Stimulated activated naive CD4-positive, alpha-beta T cell (primary cell): ENCODE measurements at places on chromosomes 4 and X.

GRCh38 chr4:54276641-54277430 lies 47.7 kb downstream of the PDGFRA start:
- DNase-seq = no peak

DNA sequence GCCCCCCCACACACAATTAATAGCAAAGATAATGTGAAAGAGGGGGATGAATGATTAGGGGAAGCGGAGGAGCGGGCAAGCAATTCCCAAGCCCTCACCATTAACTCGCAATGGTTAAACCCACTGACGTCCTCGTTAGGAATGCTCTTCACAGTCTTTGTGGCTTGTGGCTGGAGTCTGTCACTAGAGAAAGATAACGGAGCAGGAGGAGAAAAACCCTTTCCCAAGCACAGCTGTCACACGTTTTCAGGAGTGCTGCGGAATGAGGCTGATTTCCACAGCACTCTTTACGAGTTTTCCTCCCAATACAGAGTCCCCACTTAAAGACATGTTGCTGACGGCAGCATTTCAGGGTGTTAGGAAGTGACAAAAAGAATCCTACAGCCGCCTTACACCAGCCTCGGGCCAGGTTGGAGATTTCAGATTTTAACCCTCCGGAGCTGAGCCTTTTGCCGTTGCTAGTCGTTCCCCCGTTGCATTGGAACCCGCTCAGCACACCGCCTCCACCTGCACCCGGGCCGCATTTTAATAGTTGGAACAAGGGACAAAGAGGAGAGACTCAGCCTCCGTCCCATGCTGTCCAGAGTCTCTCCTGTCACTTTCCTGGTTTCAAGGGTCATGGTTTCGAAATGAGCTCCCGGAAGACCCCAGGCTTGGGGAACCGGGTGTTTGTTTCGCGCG lies 92.2 kb downstream of the GEMIN8 start:
- no peak for DNase-seq

GRCh38 chrX:16210061-16210460 lies 42.8 kb downstream of the MAGEB17 start:
- DNase-seq = no peak

- no peak for DNase-seq
These were observed 89.8 kb upstream of the PRKG2 start for GRCh38 chr4:81304871-81305270.

- DNase-seq = no peak
These were observed 5.5 kb upstream of the NXF3 start for GRCh38 chrX:103098488-103098887.

DNA sequence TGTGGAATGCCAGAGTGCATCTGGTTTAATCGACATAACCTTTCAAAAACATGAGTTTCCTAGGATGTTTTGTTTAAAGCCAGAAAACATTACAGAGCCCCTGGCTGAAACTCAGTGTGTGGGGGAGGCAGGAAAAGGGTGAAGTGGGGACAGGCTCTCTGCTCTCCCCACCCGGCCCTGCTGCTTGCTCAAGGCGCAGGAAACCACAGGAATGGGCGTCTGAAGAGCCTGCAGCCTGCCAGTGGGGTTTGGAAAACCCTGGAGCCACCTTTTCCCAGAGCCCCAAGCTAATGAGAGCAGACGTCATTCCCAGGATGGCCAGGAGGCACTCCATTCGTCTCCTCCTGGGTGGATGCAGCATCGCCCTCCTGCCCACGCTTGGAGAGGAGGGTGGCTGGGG lies 240.6 kb downstream of the AFAP1 start:
- no peak for DNase-seq

- DNase-seq = no peak
These were observed 10.1 kb downstream of the SULT1B1 start for GRCh38 chr4:69750346-69750745.

- no peak for DNase-seq
These were observed 25.5 kb downstream of the CHST7 start for GRCh38 chrX:46599051-46599560.

- no peak for DNase-seq
These were observed 542 bp downstream of the RNF150 start for GRCh38 chr4:141132709-141133145.

- DNase-seq = peak; percentile 4
These were observed 518.0 kb downstream of the TMA16 start for GRCh38 chr4:164012396-164013027.

GRCh38 chrX:120791013-120791643 lies 84.5 kb downstream of the CT47B1 start:
- DNase-seq = no peak

- no peak for DNase-seq
These were observed 358 bp downstream of the FGFBP1 start for GRCh38 chr4:15938182-15938581.

DNA sequence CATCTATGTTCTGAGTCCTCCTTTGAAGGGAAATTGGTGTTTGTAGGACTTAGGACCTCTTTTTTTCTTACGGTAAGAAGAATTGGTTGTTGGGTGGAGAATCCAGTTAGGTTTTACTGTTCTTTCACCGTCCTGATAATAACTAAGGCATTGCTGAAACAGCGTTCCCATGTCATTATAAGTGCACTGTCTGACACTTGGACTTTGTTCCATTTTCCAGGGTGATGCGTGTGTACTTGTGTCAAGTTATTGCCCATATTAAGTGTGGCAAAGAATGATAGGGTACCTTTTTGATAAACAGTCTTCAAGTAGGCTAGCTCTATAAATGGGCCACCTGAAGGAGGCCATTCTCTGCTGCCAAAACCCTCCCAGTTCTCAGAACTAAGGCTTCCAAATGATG lies 119.7 kb downstream of the AASDH start:
- DNase-seq = no peak

DNA sequence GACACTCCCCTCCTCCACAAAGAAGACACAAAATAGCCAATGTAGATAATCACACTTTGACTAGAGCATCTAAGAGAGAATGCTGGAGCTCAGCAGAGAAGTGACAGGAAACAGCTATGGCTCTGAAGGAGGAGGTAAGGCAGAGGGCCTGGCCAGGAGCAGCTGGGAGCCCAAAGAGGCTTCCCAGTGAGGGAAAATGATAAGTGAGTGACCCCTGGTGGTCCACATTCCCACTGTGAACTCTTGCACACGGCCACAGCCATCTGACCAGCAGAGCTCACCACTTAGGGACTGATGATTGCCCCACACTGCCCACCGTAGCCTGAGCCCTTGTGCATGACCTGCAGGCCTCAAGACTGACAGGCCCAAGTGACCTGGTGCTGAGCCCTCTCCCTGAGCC lies 162.7 kb upstream of the GALNTL6 start:
- no peak for DNase-seq

DNA sequence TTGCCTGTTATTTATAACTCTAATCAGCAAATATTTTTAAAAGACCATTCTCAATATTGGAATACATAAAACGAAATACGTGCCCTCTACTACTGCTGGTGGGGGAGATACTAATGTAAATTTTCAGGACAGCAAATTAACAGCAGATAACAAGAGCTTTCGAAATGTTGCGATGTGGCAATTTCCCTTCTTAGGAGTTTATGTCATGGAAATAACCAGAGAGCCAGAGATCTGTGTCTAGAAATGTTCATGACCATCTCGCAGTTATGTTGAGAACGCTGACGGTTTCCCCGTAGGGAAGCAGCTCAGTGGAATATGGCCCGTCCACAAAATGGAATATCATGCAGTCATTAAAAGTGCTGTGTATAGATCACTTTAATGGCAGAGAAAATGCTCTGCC lies 238.4 kb upstream of the PSAPL1 start:
- DNase-seq = no peak

- peak; percentile 77 for DNase-seq
These were observed 27.2 kb downstream of the TACC3 start for GRCh38 chr4:1748465-1748995.

DNA sequence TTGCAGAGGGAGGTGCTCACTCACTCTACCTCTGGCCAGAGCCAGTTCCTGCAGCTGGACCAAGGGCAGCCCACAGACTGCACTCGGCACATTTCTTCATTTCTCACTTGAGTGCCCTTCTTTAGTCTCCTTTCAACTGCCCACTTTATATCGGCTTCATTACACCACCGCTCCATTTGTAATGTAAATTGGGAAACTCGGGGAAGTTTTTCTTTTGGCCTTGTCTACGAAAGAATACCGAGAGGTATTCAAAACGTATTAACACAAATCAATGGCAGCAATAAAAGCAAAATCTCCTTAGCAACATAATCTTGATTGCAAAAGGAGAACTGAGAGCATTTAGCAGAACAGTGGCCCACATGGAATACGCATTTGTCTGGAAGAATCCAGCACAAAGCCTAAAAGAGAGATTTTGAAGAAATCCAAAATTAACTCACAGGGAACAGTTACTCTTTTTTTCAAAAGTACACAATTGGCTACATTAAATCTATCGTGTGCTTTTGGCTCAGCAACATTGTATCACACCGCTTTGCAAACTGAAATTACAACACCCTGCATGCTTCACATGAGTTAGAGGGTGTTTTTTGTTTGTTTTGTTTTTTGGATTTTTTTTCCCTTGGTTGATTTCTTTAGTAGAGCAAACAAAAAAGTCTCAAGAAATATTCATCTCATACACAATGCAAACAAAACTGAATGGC lies 62.6 kb downstream of the CHIC2 start:
- DNase-seq = no peak

- DNase-seq = no peak
These were observed 3.8 kb upstream of the GRPR start for GRCh38 chrX:16119353-16120220.

DNA sequence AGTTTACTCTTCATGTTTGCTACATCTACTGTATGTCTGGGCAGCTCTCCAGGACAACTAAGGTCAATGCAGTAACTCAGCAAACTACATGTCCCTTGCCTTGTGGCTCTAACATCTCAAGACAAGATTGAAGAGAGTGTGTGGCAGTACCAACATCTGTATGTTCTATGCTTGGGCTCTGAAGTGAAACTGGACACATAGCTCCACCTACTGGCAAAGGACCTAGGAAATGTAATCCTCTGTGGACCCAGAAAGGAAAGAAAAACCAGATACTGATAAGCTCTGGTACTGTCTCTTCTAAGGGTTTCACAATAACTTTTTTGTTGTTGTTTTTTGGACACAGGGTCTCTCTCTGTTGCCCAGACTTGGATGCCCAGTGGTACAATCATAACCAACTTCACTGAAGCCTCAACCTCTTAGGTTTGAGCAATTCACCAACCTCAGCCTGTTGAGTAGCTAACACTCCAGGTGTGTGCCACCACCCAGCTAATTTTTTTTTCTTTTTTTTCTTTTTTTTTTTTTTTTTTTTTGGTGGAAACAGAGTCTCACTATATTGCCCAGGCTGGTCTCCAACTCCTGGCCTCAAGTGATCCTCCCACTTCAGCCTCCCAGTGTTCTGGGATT lies 64.1 kb downstream of the QDPR start:
- peak; percentile 10 for DNase-seq

DNA sequence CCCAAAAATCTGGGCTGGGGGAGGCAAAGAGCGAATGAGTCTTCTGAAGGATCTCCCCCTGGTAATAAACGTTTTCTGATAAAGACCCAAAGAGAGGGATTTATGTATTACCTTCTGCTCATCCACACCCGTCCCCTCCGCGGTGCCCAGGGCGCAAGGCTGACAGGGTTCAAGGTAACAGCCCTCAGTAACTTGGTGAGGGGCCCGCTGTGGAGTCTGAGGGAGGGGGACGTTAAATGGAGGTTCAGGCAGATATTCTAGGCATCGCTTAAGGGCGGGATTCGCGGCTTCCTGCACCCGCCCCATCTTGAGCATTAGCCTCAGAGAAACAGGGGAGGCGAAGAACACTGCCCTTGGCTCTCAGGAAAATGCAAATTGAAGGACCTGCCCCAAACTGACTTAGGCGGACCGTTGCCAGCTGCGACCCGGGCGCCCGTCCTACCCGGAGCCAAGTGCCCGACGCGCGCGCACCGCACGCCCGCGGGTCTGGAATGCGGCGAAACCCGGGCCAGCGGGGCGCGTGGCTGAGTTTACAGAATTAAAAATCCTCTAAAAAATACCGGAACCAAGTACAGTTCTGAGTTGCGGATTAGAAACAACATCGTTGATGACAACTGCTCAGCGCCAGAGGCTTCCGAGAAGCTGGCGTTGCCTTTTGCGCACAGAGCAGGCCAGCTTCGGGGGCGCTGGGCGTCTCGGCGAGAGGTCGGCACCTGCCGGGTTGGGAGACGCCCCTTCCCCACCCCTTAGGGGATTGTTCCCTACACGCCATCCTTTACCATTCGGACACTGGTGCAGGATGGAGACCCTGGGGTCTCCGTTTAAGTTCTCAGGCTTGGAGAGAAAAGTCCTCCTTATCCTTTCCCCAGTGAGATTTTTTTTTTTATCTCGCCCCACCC lies 2.8 kb downstream of the HELT start:
- no peak for DNase-seq

DNA sequence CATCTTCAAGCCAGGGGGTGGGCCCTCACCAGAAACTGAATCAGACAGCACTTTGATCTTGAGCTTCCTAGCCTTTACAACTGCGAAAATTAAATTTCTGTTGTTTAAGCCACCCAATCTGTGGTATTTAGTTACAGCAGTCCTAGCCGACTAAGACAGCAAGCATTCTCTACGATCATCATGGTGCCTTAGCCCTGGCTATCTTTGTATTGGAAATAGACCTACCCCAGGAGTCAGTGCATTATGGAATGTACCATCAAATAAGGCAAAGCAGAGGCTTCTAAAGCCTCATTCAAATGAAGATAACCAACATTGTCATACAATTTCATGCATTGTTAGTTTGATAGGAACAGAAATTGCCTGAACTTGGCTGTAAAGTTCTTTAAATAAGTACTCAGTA lies 75.0 kb downstream of the PARM1 start:
- no peak for DNase-seq

GRCh38 chr4:88610771-88611170 lies 18.5 kb downstream of the HERC3 start:
- no peak for DNase-seq

- DNase-seq = no peak
These were observed 1779.1 kb downstream of the STIM2 start for GRCh38 chr4:28639747-28640146.

GRCh38 chr4:30537456-30537855 lies 182.7 kb upstream of the PCDH7 start:
- no peak for DNase-seq

GRCh38 chr4:56086561-56086960 lies 137.8 kb downstream of the CEP135 start:
- DNase-seq = no peak

- DNase-seq = no peak
These were observed 732 bp upstream of the ADRA2C start for GRCh38 chr4:3765271-3766035.

DNA sequence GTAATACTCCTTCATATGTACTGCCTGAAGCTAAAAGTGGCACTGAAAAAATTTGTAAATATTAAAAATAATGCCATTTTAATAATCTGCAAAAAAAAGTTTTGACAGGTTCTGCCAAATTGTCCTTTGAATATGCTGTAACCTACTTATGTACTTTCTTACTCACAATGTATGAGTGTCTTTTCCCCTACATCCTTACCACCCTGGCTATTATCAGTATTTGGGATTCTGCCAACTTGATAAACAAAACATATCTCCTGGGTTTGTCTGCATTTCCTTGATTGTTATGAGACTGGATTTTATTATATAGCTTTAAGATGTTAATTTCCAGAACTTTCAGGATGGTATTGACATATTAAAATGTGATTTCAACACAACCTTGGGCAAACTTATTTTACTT lies 187.9 kb downstream of the CHM start:
- no peak for DNase-seq
